ENCODE measurements at places on chromosomes 16 and 17. TPM values are rescaled to one million over a fixed set of nuclear protein-coding genes. Genes with fewer than 3 reads are reported as not detected.

Gene NLRC5
- total RNA-seq: 375 TPM

Gene CACNG5
- total RNA-seq: not detected

Gene UNC45B
- 0.07 TPM for total RNA-seq

Gene SLC7A6
- 74.8 TPM for total RNA-seq

Gene MT1G
- 30.1 TPM for total RNA-seq

Gene ELP5
- total RNA-seq: 56.5 TPM

Gene SLC2A4
- not detected for total RNA-seq

Gene ALOXE3
- total RNA-seq: not detected

Gene GPR139
- total RNA-seq: not detected

Gene SLC4A1
- total RNA-seq: not detected

Gene KRTAP4-1
- not detected for total RNA-seq

Gene ARL5C
- not detected for total RNA-seq

Gene IRX6
- total RNA-seq: not detected

Gene YPEL2
- 5.8 TPM for total RNA-seq

Gene IGSF6
- 0.23 TPM for total RNA-seq

Gene TMUB2
- total RNA-seq: 31.1 TPM

Measured in T-helper 2 cell treated with Interferon-gamma antibody and Interleukin-4, amounts not matched to agents 100 ng/mL and 5 ng/mL, for 36 hours (primary cell).